ENCODE measurements at places on chromosomes 16 and 17. TPM values are rescaled to one million over a fixed set of nuclear protein-coding genes. Genes with fewer than 3 reads are reported as not detected.
A peak's percentile ranks its signal among the peaks of the same experiment; 100 is the strongest.

Gene GJC1
- polyA plus RNA-seq: 17.0 TPM

Gene KRT24
- not detected for polyA plus RNA-seq

Gene NDUFAF8
- polyA plus RNA-seq: 68.0 TPM

Gene EXOSC6
- 8.6 TPM for polyA plus RNA-seq

Gene TSR1
- polyA plus RNA-seq: 15.4 TPM

Gene RCVRN
- polyA plus RNA-seq: 0.66 TPM

Gene CDH11
- polyA plus RNA-seq: 1.7 TPM

Gene ZP2
- not detected for polyA plus RNA-seq

Gene AHSP
- polyA plus RNA-seq: not detected

Gene ITGB4
- 4.6 TPM for polyA plus RNA-seq

Gene RNF43
- polyA plus RNA-seq: 0.86 TPM

DNA sequence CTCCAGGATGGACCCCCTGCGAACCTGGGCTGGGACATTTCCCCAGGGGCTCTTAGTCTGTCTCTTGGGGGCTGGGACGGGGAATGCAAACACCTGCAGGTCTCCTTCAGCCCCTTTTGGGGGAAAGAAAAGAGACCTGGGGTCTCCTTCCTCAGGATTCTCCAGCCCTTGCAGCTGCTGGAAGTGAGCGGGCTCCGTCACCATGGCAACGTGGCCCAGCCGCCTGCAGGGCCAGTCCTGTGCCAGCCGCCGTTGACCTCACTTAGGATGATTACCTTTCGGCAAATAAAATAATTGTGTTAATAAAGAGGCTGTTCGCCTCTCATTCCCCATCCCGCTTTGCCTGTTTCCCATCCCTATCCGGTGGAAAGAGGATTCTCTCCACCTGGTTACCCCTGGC, 25.7 kb downstream of the MRM1 start:
- no peak for DNase-seq
- H3K27ac ChIP-seq: no peak overlapping the region
- no peak overlapping the region for H3K4me3 ChIP-seq
- peaks cover 6% of the 10 kb centered on the region for H3K4me1 ChIP-seq

GRCh38 chr17:10857976-10858375, 20.1 kb upstream of the PIRT start:
- no peaks in the 10 kb centered on the region for H3K27me3 ChIP-seq
- no peak for DNase-seq
- no peak overlapping the region for H3K4me3 ChIP-seq
- H3K36me3 ChIP-seq: no peaks in the 10 kb centered on the region
- H3K27ac ChIP-seq: no peak overlapping the region
- no peaks in the 10 kb centered on the region for H3K4me1 ChIP-seq

- no peaks in the 10 kb centered on the region for H3K27me3 ChIP-seq
- H3K4me3 ChIP-seq: no peak overlapping the region
- H3K4me1 ChIP-seq: peaks cover 57% of the 10 kb centered on the region
- no peak for DNase-seq
- peaks cover 47% of the 10 kb centered on the region for H3K36me3 ChIP-seq
These were observed 2.2 kb downstream of the NUBP1 start for GRCh38 chr16:10745841-10746240.

GRCh38 chr17:4560837-4561256, 470 bp upstream of the GGT6 start:
- H3K27ac ChIP-seq: no peak overlapping the region
- H3K4me3 ChIP-seq: no peak overlapping the region
- DNase-seq: no peak
- no peaks in the 10 kb centered on the region for H3K36me3 ChIP-seq

DNA sequence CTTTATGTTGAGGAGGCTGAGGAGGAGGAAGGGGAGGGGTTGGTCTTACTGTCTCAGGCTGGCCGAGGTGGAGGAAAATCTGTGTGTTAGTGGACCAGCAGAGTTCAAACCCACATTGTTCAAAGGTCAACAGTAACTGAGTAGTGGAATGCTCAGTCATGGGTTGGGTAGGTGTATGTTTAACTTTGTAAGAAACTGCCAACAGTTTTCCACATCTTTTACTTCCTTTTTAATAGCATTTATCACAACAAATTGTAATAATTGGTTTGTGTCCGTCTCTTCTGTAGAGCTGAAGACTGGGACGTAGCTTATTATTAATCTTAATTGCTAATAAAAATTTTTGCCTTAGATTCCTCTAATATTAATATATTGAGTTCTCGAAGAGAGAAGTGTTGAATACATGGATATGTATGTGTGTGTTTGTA, 5.3 kb downstream of the ATP6V0A1 start:
- H3K4me1 ChIP-seq: peaks cover 13% of the 10 kb centered on the region
- DNase-seq: no peak
- H3K36me3 ChIP-seq: peaks cover 82% of the 10 kb centered on the region

DNA sequence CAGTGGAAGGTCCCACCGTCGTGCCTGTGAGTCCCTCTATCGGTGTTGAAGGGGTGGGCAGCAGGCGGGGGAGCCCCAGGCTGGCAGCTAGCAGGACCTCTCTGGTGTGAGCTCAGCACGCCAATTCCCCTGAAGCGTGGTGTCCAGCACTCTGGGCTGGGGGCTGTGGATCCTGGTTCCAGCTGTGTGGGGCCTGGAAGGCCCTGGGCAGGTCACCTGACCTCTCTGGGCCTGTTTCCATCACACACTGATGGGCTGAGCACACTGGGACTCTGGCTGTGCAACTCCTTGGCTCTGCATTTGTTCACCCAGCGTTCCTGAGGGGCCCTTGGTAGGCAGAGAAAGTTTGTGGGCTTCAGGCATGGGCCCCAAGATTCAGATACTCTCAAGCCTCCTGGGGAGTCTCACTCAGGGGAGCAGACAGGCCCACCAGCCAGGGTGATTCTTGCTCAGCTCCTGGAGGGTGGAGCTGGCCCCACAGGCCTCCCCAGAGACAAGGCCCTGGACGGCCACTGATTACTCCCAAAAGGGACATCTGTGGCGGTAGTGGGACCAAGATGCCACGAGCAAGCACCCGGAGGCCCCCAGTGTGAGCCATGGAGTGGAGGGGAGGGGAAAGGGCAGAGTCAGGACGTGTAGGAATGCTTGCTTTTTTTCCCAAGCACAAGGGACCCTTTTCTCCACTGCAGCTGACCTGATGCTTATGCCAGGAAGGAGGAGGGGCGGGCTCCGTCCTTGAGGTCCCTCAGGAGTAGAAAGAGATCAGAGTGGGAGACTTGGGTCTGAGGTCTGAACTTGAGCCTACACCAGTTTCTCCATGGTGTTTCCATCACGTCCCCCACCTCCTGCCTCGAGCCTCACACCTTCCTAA, 8.5 kb downstream of the SCGB1C2 start:
- H3K36me3 ChIP-seq: no peaks in the 10 kb centered on the region
- H3K27me3 ChIP-seq: no peaks in the 10 kb centered on the region
- DNase-seq: peak; percentile 3

GRCh38 chr16:78096386-78096785, 3.1 kb upstream of the WWOX start:
- no peak for DNase-seq
- H3K27me3 ChIP-seq: peaks cover 28% of the 10 kb centered on the region
- H3K27ac ChIP-seq: no peak overlapping the region
- H3K36me3 ChIP-seq: no peaks in the 10 kb centered on the region
- no peak overlapping the region for H3K4me3 ChIP-seq
- H3K4me1 ChIP-seq: peaks cover 14% of the 10 kb centered on the region

- no peaks in the 10 kb centered on the region for H3K36me3 ChIP-seq
- no peak overlapping the region for H3K27ac ChIP-seq
- DNase-seq: no peak
- H3K27me3 ChIP-seq: no peaks in the 10 kb centered on the region
- no peak overlapping the region for H3K4me3 ChIP-seq
- H3K4me1 ChIP-seq: no peaks in the 10 kb centered on the region
These were observed 32.4 kb downstream of the COTL1 start for GRCh38 chr16:84585467-84585866.

GRCh38 chr17:72381597-72382397, 261.0 kb downstream of the SOX9 start:
- no peak overlapping the region for H3K27ac ChIP-seq
- H3K36me3 ChIP-seq: no peaks in the 10 kb centered on the region
- H3K4me3 ChIP-seq: no peak overlapping the region

GRCh38 chr17:70271672-70272071, 102.3 kb downstream of the KCNJ2 start:
- no peaks in the 10 kb centered on the region for H3K27me3 ChIP-seq
- no peak overlapping the region for H3K4me3 ChIP-seq
- H3K27ac ChIP-seq: no peak overlapping the region
- DNase-seq: no peak

GRCh38 chr17:71329310-71330098, 791.3 kb upstream of the SOX9 start:
- peaks cover 11% of the 10 kb centered on the region for H3K27me3 ChIP-seq
- H3K36me3 ChIP-seq: no peaks in the 10 kb centered on the region
- H3K27ac ChIP-seq: no peak overlapping the region
- H3K4me1 ChIP-seq: no peaks in the 10 kb centered on the region

- H3K27me3 ChIP-seq: no peaks in the 10 kb centered on the region
- H3K4me3 ChIP-seq: no peak overlapping the region
- H3K36me3 ChIP-seq: no peaks in the 10 kb centered on the region
- no peak for DNase-seq
- peaks cover 12% of the 10 kb centered on the region for H3K4me1 ChIP-seq
These were observed 48.1 kb upstream of the KSR1 start for GRCh38 chr17:27407916-27408864.

DNA sequence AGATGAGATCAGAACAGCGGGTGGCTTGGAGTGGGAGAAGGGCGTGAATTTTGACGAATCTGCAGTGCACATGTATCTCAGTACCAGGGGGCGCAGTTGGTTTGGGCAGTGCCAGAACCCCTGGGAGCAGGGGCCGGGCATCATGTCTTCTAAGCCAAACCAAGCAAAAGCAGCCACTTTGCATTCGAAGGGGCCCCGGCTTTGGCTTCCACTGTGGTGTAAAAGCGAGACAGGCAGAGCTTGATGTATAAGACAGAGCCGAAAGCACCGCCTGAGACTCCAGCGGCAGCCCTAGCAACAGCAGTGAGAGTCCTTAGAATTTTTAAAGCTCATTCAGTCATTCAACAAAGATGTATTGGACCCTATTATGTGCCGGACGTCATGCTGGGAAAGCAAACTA, 3.8 kb upstream of the XYLT1 start:
- H3K4me1 ChIP-seq: peaks cover 33% of the 10 kb centered on the region
- peaks cover 37% of the 10 kb centered on the region for H3K27me3 ChIP-seq
- H3K36me3 ChIP-seq: no peaks in the 10 kb centered on the region
- H3K27ac ChIP-seq: no peak overlapping the region

DNA sequence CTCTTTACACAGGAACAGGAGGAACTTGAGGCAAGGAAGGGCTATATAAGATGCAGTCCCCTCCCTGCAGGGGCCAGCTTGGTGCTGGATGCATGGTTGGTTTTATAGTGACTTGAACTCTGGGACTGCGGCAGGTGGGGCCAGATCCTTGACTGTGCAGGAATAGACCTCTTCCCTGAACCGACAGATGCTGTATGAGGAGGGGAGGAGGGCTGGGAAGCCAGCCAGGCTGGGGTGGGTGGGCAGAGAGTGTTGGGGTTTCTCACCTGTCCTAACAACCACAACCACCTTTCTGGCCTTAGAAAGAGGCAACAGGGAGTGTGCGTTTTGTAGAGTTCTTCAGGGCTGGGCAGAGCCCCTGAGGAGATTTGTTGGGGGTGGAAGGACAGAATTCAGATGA, 798.1 kb downstream of the KCNJ18 start:
- no peaks in the 10 kb centered on the region for H3K27me3 ChIP-seq
- no peak for DNase-seq
- no peak overlapping the region for H3K4me3 ChIP-seq

DNA sequence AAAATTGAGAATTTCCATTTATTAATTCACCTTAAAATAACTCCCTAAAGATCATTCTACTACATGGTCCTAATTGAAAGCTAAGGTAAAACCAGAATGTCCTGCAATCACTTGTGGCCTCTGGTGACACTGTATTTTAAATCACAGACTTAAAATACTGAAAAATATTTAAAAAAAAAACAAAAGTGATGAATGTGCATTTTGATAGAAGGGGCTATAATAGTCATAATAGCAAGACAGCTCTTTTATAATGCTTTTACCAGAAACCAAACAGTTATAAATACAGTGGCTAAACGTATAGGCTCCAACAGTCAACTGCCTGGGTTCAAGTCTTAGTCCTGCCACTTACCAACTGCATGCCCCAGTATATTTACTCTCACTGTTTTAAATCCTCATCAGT, 21.2 kb downstream of the PHLPP2 start:
- H3K4me1 ChIP-seq: no peaks in the 10 kb centered on the region
- no peaks in the 10 kb centered on the region for H3K36me3 ChIP-seq
- no peak overlapping the region for H3K4me3 ChIP-seq
- no peak for DNase-seq
- H3K27me3 ChIP-seq: no peaks in the 10 kb centered on the region

- no peak overlapping the region for H3K27ac ChIP-seq
- H3K36me3 ChIP-seq: no peaks in the 10 kb centered on the region
- no peaks in the 10 kb centered on the region for H3K27me3 ChIP-seq
- H3K4me1 ChIP-seq: peaks cover 25% of the 10 kb centered on the region
These were observed 7.8 kb upstream of the ADGRG1 start for GRCh38 chr16:57620335-57621231.

DNA sequence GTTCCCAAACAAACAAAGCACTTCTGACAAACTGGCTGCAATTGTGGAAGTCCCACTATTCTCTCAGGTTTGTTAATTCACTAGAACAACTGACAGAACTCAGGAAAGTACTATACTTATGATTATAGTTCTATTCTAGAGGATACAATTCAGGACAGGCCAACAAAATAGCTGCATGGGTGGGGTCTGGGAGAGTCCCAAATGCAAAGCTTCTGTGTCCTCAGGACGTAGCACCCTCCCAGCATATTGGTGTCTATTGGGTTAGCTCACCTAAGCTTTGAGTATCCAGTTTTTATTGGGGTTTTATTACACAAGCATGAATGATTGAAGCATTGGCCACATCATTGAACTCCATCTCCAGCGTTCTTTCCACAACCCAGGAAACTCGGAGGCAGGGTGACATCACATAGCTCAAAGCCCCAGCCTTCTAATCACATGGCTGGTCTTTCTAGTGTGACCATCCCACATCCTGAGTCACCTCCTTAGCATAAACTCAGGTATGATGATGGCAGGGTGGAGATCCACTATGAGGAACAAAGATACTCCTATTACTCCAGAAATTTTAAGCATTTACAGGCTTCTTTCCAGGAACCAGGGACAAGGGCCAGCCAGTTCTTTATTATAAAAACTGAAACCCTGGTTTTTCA, 43.9 kb upstream of the CCNF start:
- H3K27ac ChIP-seq: no peak overlapping the region
- DNase-seq: no peak
- H3K4me1 ChIP-seq: no peaks in the 10 kb centered on the region
